ENCODE measurements at places on chromosomes 5 and 9.
A peak's percentile ranks its signal among the peaks of the same experiment; 100 is the strongest.

GRCh38 chr5:177565046-177565445 is 10.7 kb upstream of the FAM193B start:
- no peak for DNase-seq

DNA sequence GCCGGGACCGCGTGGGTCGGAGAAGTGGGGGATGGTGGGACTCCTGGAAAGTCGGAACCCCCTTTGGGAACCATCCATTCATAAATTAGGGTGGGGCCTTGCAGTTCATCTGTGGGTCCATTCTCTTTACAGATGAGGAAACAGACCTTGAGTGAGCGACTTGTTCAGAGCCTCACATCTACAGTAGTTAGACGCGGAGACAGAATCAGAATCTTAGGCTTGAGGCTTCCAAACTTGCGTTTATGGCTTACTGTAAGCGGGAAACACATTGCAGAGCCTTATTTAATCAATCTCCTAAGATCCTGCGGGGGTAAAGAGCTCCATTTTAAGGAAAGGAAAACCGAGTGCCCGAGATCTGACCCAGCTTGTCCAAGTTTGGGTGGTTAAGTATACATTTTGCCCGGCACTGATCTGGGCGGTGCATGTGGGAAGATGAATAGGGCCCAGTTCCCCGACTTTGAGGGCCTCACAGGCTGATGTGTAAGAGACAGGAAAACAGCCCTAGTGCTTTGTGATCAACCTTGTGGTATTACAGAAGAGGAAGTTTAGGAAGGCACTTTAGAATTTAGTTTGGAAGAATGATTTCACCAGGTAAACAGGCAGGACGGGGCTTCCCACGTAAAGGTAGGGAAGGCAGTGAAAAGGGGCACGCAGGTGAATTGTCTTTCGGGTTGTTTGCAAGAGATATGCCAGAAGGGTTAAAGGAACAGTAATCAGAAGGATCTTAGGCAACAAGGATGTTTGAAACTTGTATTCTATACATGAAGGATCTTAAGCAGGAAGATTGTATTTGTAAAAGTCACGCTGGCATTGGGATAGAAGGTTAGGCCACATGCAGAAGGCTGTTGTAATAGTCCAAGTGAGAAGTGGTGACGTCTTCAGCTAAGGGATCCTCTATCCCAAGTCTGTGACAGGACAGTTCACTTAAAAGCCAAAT is 744 bp downstream of the TARS1 start:
- peak; percentile 79 for DNase-seq

- DNase-seq, result no peak
Measured at GRCh38 chr5:71695071-71695470, 24.0 kb upstream of the CARTPT start.

DNA sequence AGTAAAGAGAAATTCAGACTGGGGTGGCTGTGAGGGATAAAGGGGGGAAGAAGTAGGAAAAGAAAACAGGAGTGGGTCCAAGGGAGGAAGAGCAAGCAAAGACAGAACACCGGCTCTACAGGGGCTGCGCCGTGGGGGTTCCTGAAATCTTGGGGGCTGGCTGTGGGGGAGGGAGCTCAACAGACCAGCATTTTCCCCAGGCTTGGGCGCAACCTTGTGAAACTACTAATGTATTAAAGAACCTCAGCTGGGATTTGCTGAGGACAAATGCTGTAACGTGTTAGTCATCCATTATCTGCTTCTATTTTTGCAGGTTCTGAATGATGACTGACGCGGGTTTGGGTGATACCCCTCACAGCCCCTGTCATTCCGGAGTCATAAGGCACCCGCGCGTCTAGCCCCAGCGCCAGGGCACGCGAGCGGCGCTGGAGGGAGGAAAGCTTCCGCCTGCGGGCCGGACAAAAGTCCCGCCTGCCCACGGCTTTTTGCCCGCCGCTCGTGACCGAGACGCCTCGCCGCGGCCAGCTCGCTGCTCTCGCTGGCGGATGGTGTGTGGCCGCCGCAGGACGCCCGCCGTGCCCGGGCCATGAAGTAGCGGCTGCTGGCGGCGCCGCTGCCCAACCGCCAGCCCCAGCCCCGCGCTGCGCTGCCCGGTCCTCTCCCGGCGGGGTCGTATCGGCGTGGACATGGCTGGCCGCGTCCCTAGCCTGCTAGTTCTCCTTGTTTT is 110.6 kb downstream of the PAM start:
- DNase-seq, result no peak

GRCh38 chr5:158990979-158991775 is 108.5 kb downstream of the EBF1 start:
- no peak for DNase-seq

DNA sequence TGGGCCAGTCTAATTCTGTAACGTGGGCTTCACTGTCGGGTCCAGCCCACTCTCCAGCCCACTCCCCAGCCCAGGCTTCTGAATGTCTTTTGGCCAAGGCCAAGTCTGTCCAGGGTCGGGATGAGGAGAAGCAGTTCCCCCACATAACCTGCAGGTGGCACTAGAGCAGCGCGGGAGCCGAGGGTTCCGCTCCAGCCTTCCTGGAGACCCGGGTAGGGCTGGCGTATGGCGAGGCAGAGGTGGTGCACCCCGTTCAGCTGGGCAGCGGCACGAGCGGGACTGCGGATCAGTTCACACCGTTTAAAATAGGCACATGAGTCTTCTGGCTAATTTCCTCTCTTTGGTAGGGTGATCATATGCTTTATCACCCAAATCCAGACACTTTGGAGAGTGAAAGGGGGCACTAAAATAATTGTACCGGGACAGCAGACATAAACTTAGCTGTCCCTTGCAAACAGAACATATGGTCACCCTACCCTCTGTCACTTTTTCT is 185.9 kb downstream of the MSX2 start:
- DNase-seq, result peak; percentile 32

DNA sequence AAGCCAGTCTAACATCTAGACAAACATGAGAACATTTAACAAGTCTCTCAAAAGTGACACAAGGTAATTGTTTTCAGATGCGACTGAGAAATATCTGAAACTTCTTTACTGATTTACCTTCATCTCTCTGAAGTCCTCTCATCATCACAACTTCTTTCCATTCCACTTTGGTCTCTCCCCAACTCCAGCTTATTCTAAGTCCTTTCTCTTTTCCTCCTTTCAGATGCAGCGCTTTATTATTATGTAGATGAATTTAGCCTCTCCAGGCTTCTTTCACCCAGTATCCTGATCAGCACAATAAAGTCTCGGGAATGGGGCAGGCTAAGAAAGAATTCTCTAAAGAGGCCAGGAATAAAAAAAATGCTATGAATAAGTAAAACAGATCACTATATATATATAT is 128.0 kb downstream of the KCTD16 start:
- no peak for DNase-seq

All from NCI-H1694 (cell line).